ENCODE measurements at places on chromosomes 5 and 9. TPM values are rescaled to one million over a fixed set of nuclear protein-coding genes. Genes with fewer than 3 reads are reported as not detected.

PBX3 gene
- total RNA-seq = 23.6 TPM

LRRC19 gene
- total RNA-seq = not detected

MYMK gene
- total RNA-seq = not detected

PFN3 gene
- not detected for total RNA-seq

MARVELD2 gene
- 1.9 TPM for total RNA-seq

SH3PXD2B gene
- 41.1 TPM for total RNA-seq
